Putamen (tissue), 1 donor: ENCODE measurements at places on chromosomes 7 and 10.

- DNase-seq = no peak
Observed at GRCh38 chr10:123847686-123848432, 43.7 kb downstream of the CPXM2 start.

DNA sequence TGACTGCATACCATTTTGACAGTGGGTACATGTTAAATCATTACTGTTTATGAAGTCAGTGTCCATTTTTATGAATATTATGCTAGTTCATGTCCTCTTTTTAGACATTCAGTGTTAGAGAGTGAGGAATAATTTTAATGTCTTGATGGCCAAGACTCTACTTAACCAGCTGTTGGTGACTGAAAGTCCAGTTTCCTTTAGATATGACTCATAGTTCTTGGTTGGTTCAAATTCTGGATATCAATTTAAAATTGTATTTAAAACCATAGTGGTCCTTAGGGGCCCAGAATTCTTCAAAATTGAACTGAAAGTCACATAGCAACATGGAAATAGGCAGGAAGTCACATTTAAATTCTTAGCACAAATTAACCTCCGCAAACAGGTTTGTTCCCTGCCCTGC lies 196.5 kb upstream of the PRPS1L1 start:
- no peak for DNase-seq

DNA sequence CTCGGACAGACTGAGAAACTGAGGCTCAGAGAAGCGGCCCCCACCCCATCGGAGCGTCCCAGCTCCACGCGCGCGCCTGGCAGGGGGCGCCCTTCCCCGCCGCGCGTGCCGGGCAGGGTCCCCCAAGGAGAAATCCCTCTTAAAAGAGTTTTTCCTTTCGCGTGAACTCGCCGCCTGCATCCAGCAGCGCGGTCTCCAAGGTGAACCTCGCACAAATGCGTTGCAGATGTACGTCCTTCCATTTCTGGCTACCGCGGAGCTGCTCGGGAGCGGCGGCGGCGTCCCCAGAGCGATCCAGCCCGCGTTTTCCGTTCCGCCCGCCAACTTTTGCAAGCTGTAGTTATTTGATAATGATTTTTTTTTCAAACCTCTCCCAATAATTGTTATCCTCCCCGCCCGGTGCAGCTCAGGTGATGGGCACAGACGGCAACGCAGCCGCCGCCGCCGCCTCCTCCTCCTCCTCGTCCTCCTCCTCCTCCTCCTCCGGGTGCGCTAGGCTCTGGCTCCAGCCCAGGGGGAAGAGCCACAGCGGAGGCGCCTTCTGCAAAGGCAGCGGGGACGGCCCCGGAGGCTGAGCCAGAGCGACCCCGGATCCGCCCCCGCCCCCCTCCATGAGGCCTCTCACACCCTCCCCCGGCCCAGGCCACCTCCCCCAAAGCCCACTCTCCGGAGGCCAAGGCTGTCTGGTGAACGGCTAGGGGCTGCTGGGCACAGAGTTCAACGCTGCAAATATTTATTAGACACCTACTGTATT lies 74.0 kb upstream of the CUX1 start:
- DNase-seq = peak; percentile 6

DNA sequence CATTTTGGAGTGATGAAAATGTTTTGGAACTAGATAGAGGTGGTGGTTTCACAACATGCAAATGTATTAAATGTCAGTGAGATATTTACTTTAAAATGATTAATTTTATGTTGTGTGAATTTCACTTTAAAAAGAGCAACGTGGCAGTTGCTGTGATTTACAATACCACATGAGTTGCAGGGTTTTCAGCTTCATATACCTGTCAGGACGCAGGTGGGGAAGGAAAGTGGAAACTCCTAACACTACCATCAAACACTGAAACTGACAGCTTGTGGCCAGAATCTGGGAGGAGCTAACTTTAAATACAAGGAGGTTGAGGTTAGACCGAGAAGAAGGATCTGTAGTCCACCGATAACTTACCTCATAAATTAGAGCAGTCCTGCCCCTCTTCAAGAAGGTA lies 168.9 kb upstream of the TMEM72 start:
- DNase-seq = no peak

DNA sequence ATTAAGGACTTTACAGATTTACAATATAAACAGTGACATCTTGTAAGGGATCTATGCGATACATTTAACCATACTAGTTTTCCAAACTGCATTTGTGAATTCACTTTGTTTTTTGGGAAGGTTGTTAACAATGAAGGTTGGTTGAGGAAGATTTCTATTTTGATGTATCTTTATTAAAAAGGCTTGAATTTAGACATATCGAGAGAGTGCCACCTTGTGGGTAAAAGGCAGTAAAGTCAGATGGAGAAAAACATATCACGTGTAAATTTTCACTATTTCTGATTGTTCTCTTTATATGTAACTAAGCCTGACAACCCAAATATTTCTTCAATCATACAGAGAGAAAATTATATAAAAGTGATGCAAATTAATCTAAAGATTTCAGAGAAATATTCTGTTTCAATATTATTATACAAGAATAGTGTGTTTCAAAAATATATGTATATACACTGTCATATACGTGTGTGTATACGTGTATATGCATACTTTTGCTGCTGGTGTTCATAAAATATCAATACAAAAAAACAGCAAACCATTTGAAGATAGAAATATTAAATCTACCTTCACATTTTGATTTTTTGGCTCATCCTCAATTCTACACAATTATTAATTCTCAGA lies 988.6 kb downstream of the SORCS1 start:
- DNase-seq = peak; percentile 17

DNA sequence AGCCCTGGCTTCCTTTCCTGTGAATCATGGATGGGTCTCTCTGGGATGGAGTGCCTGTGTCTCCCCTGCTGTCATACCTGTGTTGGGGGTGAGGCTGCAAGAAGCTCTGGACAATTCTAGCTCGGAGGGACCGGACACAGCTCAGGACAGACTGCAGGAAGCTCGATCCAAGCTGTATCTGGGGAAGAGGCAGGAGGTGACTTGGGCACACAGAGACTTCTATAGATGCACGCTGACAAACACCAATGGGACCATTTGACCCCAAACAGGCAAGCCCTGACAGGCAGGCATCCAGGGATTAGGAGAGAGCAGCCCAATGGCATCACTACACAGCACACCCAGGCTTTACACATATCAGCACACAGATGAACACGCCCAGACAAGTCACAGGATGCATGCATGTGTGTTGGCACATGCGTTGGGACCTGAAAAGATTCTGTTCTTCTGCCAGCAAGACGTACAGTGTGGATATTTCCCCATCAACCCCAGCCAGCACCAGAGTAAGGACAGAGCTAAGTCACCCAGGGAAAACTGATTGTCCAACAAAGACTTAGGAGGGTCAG lies 4.5 kb downstream of the LLCFC1 start:
- no peak for DNase-seq

GRCh38 chr10:57962839-57963238 lies 304.9 kb downstream of the IPMK start:
- no peak for DNase-seq

DNA sequence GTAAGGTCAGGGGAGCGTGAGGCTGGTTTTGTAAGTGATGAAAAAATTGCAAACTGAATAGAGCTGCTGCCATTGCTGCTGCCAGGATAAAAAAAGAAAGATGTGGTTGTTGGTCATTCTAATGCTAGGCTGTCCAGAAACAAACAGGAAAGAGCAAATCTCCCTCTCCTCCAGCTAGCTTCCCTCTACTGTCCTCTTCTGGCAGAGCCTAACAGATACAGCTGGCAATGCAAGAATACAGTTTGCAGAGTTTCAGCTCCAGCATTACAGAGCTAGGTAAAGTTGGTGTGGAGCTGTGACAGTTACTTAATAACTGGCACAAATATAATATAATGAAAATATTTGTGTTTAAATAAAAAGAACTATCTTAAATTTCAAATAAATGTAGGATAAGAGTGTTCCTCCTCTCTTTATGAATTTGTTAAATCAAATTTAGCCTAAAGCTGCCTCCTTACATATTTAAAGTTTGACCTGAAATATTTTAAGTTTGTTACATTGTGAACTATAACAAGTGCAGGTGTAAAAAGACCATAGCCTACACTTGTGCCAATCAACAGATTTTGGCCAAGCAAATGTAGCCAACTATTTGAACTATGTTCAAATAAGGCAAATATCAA lies 407.7 kb downstream of the SH2D4B start:
- no peak for DNase-seq

DNA sequence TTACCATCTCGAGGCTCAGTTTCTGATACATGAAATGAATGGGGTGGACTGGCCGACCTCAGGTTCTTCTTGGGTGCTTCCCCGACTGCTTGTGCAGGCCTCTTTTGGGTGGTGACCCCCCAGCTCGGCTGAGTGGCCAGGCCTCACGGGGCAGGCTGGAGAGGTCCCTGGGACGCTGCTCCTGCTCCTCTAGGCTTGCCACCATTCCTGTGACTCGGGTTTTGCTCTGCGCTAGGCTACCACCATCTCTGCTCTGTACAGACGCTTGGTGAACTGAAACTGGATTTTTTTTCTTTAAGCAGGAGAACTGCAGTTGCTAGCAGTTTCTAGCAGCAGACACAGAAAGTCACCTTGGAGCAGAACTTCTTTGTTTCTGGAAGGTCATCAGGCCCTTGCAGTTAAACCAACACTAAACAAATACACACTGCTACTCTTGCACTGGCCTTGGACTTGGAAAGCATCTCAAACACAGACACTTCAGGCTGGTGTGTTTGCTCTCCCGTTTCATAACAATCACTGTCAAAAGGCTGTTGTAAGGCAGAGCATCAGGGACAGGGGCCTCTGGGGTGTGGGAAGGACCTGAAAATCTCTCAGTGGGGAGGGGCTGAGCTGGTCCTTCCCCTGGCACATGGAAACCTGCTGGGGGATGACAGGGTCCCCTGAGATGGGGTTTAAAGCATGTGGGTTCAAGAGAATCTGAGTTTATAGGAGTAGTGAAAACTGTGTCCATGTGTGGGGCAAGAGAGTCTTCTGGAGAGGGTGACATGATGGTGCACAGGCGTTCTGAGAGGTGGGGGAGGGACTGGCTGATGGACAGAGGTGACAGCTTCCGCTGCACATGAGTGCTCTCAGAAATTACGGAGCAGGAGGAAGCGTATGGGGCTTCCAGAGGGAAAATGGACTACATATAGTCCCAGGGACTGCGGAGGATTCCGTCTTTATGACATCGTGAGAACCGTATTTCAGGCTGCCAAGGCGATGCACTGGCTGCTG lies 35.0 kb upstream of the GIMAP8 start:
- no peak for DNase-seq

DNA sequence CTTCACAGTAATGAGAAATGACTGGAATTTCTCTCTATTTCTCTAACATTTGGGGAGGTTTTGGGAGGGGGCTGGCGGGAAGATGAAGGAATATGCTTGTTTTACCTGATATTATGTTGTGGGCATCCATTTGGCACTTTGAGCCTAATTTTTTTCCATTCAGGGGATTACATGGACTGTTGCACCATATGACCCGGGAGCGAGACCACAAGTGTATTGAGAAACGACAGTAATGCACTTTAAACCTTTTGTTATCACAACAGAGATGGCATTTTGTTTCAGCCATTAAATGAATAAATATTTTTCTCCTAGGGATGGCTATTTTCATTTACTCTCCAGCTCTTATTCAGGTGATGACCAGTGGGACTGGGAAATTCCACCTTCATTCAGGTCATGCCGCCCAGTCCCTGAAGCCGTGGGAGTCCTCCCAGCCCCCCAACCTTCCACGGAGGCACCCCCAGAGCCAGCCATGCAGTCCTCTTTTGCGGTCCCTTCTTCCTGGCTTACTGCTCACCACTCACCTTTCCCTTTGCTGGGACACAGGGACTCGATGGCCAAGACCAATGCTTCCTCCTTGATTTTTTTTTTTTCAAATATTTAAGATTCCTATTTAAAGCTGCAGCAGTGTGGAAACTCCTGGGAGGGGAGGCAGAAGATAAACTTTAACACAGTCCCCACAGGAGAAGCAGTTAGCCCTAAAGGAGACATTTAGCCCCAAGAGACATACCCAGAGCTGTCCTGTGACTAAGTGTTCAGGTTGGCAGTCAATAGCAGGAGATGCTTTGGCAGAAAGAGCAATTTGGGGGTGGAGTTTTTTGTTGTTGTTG lies 190.9 kb upstream of the YAE1 start:
- DNase-seq = no peak

- DNase-seq = peak; percentile 35
Observed at GRCh38 chr7:107946451-107946850, 55.5 kb downstream of the DLD start.
